NCI-H774 (cell line): ENCODE measurements at places on chromosomes 7 and 10.

DNA sequence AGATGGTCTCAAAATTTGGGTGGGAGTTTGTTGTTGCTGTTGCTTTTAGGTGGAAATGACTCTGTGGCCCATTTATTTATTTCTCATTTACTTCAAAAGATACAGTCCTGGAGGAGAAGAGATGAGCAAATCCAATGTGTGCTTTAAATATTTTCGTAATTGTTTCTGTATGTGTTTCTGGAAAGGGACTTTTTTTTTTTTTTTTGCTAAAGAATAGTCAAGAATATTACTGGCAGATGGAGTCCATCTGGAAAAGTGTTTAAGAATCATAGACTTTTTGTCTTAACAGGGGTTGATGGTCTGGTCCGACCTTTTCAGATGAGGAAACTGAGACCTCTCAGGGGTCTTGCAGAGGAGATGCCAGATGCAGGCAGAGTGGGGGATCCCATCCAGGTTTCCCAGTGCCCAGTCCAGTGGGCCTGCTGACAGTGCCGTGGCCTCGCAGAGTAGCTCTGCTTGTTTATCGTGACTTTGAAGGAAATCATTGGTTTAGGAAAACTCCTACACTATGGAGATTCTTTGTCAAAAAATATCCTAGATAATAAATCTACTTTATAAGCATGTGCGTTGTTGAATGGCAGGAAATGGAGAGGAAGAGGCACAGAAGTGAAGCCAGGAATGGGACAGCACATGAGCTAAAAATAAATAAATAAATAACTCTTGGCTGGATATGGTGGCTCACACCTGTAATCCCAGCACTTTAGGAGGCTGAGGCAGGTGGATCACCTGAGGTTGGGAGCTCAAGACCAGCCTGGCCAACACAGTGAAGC is 164.3 kb upstream of the SVIL start:
- no peak for DNase-seq

GRCh38 chr10:17805330-17805729 is 3.8 kb upstream of the MRC1 start:
- DNase-seq: no peak

GRCh38 chr7:47814905-47815613 is 133.2 kb downstream of the PKD1L1 start:
- DNase-seq: no peak

DNA sequence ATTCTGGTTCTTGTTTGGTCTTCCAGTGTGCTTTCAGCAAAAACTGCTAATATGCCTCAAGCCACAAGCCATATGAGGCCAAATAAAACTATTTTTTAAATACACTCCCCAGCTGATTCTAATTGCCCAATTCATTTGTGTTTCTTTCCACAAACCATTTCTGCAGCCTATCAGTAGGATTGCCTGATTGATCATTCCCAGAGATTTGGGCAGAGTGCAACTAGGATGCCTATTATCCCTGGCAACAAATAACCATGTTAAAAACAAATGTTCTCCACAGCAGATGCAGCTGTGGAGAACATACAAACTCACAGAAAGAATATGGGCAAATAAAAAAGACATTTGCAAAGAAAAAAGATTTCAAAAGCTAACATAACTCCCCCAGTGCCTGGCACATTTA is 76.9 kb upstream of the CAV2 start:
- no peak for DNase-seq

DNA sequence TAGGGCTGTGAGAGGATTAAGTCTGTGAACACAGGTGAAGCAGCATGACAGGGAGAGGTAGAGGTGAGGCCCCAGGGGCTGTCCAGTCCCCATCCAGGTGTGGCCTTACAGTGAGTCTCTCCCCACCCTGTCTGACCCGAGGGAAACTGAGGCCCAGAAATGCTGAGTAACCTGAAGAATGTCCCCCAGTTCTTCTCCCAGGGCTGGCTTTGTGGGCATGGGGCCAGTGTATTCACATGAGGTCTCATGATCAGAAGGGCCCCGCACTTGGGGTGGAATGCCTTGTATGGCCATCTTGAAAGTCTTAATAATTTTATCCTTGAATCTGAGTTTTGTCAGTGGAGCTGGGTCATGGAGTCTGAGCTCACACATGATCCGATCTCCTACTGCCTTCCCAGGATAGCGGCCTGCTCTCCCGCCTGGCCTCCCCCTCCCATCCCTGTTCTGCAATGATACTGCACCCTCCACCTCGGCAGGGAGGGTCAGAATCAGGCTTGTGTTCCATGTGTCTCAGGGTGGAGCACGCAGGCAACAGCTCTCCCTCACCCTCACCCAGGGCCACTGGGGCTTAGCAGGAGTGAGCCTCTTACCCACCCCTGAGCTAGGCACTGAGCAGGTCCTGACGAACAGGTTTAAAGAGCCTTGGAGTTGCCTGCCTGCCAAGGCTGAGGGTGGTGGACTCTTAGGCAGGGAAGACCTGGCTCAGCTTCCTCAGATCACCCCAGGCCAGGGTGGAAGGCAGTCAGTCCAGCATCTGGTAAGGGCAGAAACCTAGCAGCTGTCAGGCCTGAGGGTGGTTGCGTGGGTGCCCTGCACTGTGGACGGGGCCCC is 41.4 kb upstream of the NPFFR1 start:
- DNase-seq: no peak

- DNase-seq: no peak
Measured at GRCh38 chr10:121611393-121612159, 13.3 kb upstream of the FGFR2 start.

GRCh38 chr7:26049081-26049480 is 102.9 kb upstream of the NFE2L3 start:
- DNase-seq: no peak

DNA sequence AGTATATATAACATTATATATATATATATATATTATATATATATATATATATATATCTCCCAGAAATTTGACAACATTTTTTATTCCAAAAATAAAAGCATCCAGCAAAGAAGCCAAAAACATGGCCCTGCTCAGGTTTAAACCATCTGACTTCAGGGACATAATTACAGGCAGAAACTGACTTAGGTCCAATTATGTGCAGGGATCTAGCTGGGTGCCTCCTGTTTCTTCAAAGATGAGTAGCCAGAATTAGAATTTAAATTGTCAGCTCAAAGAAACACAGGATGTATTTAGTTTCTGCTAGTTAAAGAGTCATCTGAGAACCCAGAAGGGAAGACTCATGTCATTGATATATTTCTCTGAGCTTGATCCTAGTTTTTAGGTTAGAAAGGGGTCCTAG is 656.4 kb upstream of the TEX47 start:
- DNase-seq: no peak

DNA sequence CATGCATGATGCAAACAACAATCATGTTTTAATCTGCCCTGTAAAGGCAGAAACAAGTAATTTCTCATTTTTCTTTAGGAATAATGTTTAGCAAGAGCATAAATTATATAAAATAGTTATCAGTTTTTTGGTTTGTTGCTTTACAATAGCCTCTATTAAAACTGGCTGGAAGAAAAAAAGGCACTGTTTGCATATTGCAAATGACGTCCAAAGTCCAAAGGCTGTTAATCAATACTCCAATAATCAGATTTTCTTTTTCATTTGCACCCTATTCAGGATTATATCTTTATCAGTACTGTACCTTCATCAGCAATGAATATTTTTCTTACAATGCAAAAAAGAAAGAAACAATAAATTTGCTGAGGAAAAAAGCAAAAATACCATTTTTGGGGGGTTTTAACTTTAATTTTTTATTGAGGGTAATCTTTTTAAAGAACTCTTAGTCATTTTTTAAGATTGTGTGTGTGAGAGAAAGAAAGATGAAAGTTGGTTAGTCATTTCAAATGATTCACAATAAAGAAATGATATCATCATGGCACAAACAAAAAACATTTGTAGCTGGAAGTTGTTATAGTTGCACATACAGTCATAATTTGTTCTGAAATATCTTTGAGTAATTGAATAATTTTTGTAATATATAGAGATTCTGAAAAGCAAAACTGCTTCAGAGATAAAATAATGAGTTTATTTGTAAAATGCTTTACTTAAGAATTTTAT is 44.4 kb upstream of the AKR1C2 start:
- DNase-seq: no peak

GRCh38 chr7:132785870-132786269 is 209.6 kb upstream of the PLXNA4 start:
- no peak for DNase-seq

- DNase-seq: no peak
Measured at GRCh38 chr10:61456095-61456789, 3.1 kb upstream of the TMEM26 start.

DNA sequence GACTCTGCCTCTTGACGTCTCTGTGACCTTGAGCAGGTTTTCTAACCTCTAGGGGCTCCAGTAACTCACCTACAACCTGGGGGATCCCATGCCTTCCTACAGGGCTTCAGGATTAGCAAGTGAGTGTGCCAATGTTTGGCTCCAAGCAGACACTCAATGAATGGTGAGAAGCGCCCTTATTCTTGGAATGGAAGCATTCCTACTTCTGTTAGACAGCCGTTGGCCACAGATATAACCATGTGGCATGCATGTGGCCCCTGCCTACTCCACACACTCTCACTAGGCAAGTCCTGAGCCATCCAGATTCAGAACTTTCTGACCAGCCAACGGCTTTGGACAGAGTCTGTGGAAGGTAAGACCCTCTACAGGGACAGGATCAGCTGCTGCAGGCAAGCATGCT is 108.9 kb upstream of the LYZL2 start:
- DNase-seq: no peak

DNA sequence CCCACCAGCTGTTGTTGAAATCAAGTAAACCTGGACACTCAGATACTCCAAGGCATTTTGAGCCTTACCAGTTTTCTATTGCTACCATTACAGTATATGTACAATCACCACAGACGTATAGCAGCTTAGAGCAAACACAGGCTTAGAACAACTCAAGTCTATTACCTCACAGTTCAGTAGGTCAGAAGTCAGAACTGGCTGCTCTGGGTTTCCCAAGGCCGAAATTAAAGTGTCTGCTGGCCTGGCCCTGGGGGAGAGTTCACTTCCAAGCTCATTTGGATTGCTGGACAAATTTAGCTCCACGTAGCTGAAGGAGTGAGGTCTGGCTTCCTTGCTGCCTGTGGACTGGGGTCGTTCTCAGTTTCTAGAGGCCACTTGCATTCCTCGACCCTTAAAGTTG is 260.1 kb upstream of the LRRN3 start:
- DNase-seq: no peak

DNA sequence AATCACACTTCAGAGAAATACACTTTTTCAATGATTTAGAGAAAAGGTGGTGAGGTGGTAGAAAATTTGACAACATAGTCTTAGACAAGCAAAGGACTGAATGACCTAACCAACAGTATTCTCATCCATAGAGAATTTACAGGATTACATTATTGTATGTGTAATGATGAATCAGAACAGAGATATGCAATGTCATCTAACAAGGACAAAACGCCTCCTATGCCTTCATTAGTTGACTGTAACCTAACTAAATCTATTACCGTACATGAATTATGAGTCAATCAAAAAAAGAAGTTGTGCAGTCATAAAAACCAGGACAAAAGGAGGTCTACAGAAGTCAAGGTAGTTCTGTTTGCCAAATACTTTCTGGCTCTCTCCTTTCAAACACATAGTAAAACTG is 66.5 kb downstream of the RAB11FIP2 start:
- DNase-seq: no peak

DNA sequence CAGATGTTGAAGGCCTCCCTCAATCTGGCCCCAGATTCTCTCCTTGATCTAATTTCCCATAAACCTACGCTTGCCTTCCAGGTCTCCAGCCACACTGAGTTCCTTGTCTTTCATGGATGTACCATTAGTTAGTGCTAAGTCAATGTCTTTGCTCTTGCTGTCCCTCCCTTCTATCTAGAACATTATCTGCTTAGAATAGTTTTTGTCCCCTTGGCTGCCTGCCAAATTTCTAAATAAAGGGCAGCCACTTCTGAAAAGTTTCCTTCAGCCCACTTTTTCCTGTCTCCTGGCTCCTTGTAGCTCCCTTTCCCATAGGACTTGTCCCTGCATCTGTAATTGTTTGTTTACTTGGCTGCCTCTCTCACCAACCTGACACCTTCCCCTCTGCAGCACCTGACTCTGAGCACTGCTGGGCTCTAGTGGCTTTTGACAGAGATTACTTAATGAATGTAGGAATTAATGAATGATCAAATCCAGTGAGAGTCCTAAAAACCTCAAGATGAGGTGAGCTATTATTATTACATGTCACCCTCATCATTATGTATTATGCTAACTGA is 58.3 kb downstream of the CXCL12 start:
- DNase-seq: no peak

GRCh38 chr10:110516815-110517492 is 19.2 kb downstream of the DUSP5 start:
- no peak for DNase-seq

- no peak for DNase-seq
Measured at GRCh38 chr10:4595719-4596319, 230.2 kb upstream of the AKR1E2 start.

GRCh38 chr7:45461026-45461425 is 113.1 kb upstream of the ADCY1 start:
- no peak for DNase-seq

DNA sequence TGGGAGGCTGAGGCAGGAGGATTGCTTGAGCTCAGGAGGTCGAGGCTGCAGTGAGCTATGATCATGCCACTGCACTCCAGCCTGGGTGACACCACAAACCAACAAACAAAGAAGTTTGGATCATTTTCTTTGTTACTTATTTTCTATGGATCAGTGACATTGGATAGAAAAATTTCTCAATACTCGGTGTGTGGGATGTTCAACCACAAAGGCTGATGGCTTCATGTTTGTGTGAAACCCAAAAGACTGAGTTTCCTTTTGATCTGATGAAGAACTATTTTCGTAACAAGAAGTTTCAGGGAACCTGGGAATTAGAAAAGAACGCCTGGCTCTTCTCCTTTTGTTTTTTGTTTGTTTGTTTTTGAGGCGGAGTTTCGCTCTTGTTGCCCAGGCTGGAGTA is 104.0 kb downstream of the HOXA1 start:
- DNase-seq: no peak

- no peak for DNase-seq
Measured at GRCh38 chr7:88116235-88116795, 103.5 kb downstream of the SRI start.

GRCh38 chr10:69078311-69078710 is 9.6 kb upstream of the SRGN start:
- no peak for DNase-seq

DNA sequence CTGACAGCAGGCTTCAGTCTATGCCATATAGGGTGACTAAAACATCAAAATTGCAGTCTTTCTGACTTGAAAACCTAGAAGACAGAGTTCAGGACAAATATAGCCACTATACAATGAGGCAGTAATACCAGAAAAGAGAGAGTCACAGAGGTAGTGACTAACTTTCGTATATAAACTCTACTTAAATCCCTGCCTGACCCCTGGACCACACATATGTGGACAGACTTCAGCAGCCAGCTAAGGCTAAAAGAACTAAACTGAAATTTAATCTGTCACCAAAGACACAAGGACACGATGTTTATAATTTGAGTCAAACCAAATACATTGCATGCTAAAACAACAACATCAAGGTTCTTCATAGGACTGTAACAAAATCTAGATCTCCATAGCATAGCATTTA is 64.6 kb upstream of the MACROH2A2 start:
- DNase-seq: no peak

GRCh38 chr10:22489467-22489866 is 144.2 kb downstream of the SPAG6 start:
- no peak for DNase-seq
